ENCODE measurements at places on chromosomes 3 and 15.

DNA sequence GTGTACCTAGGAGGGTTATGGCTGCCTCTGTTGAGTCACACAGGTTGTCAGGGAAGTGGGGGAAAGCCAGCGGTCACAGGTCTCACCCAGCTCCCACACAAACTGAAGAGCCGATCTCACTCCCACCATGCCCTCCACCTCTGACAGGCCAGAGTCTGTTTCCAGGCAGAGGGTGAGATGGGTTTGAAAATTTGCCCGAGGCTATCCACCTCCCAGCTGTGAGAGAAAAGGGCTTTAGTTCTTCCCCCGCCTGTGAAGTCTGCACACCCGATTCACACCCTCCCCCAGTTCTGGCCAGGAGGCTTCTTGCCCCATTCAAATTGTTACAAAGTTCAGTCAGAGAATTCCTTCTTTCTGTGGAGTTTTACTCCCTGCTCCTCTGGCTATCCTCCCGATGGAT is 446.9 kb downstream of the EDEM1 start:
- no peak for DNase-seq

DNA sequence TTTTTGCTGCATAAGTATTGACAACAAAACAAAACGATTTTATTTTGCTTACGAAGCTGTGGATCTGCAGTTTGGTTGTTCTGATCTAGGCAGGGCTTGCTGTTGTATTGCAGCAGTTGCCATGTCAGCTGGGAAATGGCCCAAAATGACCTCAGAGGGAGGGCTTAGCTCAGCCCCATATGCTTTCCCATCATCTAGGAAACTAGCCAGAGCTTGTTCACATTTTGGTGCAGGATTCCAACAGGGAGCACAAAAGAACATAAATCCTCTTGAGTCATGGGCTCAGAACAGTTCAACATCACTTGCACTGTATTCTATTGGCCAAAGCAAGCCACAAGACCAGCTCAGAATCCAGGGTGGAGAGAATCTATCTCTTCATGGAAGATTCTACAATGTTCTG is 42.2 kb upstream of the ROBO2 start:
- DNase-seq, result no peak

DNA sequence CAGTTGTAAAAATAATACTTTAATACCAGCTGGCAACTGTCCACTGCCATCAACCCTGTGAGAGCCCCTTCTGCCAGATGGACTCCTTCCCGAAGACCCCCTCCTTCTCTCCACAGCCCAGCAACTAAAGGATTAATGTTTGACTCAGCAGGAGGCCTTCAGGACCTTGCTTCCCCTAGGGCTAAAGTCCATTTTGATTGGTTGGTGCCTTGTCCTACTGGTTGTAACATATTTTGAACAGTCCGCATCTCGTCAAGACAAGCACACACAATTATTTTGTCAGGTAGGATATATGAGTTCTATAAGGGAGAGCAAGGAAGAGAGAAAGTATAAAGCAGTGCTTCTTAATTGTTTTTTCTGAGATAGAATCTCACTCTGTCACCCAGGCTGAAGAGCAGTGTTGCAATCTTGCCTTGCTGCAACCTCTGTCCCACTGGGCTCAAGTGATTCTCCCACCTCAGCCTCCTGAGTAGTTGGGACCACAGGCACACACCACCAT is 18.6 kb downstream of the ACOX2 start:
- DNase-seq, result peak; percentile 1

DNA sequence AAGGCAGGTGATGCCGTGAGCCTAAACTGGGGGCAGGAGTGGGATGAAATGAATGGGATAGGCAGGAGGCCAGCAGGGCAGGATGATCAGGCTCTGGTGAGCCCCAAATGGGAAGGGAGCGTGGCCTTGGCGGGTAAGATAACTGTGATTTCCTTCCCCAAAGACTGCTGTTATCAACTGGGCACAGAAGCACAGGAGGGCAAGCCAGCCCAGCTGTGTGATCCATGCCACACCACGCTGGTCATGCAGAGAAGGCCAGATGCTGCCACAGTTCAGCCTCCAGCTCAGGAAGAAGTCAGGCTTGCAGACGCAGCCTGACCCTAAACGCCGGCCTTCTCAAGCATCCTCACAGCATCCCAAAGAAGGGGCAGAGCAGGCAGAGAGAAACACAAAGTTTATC is 52.1 kb upstream of the GNB5 start:
- no peak for DNase-seq

DNA sequence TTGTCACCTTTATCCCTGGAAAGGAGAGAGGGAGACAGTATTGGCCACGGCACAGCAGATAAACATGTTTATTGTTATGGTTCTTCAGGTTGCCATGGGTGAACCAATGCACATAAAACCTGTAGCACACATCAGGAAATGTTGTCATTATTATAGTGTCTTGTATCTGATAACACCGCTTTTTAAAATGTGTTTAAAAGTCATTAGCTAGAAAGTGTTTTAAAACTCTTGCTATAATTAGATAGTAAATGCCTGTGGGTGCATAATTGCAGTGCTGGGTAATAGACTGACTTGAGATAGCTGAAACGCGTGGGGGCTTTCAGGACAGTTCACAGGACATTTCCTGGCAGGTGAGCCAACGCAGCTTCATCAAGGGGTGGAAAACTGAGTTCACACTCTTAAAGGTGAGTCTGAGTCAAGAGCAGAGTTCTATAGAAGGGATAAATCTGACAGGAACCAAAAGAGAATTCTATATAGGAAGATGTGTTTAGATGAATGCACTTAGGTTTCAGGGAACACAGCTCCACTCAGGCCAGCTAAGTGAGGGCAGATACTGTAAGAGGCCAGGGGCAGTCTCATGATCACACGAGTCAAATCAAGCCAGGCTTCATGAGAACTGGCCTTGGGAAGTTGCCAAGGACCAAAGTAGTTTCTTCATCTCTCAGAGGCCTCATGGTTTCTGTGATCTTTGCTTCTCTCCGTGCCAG is 35.6 kb upstream of the PPP4R2 start:
- DNase-seq, result peak; percentile 9

- no peak for DNase-seq
Measured at GRCh38 chr3:195096484-195097330, 174.3 kb downstream of the XXYLT1 start.

- peak; percentile 46 for DNase-seq
Measured at GRCh38 chr15:93974804-93975481, 256.4 kb upstream of the MCTP2 start.

- DNase-seq, result no peak
Measured at GRCh38 chr15:72044956-72045355, 73.0 kb downstream of the MYO9A start.

DNA sequence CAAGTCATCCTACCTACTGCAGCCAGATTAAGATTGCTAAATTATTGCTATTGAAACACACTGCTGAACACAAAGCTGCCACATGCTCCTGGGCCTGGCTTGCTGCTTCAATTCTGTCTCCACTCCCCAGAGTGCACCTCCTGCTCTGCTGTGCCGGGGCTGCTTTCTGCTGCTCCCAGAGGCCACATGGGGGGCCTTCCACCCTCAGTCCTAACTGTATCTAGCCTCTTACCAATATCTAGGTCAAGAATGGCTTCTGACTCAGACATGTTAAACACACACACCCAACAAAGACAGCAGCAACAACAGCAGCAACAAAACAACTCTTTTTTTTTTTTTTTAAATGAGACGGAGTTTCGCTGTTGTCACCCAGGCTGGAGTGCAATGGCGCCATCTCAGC is 33.0 kb downstream of the MYZAP start:
- DNase-seq, result no peak

- no peak for DNase-seq
Measured at GRCh38 chr3:183984749-183985729, 32.6 kb downstream of the ABCC5 start.

GRCh38 chr15:40264321-40265153 is 18.3 kb downstream of the ANKRD63 start:
- DNase-seq, result no peak

DNA sequence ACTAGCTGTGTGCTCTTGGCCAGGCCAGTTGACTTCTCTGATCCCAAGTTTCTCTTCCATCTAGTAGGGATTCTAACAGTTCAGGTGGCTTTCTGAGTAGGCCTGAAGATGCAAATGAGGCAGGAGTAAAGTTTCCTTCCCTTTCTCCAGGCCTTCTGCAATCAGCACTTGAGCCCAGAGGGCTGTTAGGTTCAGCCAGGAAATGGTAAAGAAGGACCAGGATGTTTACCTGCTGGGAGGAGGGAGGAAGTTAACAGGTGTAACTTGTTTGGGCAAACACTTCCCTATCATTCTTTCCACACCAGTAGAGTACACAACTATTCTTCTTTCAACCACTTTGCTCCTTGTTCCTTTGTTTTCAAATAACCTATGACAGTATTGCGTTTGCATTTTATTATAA is 13.3 kb upstream of the TNFSF10 start:
- no peak for DNase-seq

DNA sequence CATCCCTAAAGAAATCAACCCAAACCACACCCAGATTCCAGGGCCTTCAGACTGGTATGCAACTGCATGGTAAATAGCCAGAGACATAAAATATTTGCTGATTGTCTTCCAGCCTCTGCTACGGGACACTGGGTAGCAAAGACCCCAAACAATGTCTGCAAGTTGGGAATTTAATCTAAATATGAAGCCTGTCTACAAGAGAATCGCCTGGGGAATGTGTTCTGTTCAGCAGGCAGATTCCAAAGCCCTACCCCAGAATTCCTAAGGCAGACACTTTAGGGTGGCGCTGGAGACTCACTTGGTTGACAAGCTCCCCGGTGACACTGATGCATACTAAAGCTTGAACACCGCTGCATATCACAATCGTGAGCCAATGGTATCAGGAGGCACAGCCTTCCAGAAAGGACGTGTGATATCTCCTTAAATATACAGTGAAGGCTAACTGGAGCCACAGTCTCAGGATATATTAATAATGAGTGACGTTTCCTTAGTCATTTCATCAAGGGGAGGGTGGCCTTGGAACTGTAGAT is 684.1 kb downstream of the NTRK3 start:
- no peak for DNase-seq

- DNase-seq, result no peak
Measured at GRCh38 chr3:54355800-54356199, 233.4 kb downstream of the CACNA2D3 start.

DNA sequence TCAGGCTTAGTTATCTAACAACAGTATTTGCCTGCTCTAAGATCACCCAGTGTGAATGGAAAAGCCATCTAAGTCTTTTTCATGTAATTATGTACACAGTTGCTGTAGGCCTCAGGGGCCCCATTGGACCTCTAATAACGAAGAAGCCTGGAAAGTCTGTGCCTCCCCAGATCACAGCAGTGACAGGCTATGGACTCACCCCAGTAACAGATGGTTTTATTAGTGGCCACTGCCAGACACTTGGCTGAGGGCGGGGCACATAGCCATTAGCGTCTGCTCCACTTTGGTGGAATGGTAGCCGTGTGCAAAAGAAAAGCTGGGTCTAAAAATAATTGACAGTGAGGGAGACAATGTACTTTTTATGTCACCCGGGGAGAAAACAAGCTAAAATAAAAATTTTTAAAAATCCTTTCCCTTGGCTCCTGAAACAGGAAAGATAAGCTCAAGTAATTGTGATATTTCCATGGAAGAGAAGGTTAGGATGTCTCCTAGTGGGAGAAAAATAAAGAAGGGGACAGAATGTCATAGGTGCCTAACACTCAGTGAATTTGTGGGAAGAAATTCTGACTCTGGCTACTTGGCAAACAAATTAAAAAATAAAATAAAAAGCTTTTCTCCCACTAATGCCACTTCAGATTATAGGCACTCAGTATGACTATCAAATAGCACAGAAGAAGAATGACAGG is 44.3 kb upstream of the ZNF385D start:
- DNase-seq, result no peak
